Mesenchymal stem cell (in vitro differentiated cells and primary cell): ENCODE measurements at places on chromosomes 16 and 17.

DNA sequence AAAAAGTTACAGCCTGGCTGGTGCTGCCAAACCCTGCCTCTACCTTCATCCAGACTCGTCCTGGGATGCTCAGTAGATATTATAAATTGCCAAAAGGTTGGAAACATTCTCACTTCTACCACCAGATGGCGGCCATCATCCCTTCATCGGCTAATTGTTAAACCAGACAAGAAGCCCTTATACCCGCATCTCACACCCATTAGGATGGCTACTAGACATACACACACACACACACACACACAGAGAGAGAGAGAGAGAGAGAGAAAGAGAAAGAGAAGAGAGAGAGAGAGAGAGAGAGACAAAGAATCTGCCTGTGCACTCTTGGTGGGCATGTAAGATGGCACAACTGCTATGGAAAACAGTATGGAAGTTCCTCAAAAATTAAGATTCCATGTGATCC, 15.0 kb upstream of the SCIMP start:
- DNase-seq, result peak; percentile 86

DNA sequence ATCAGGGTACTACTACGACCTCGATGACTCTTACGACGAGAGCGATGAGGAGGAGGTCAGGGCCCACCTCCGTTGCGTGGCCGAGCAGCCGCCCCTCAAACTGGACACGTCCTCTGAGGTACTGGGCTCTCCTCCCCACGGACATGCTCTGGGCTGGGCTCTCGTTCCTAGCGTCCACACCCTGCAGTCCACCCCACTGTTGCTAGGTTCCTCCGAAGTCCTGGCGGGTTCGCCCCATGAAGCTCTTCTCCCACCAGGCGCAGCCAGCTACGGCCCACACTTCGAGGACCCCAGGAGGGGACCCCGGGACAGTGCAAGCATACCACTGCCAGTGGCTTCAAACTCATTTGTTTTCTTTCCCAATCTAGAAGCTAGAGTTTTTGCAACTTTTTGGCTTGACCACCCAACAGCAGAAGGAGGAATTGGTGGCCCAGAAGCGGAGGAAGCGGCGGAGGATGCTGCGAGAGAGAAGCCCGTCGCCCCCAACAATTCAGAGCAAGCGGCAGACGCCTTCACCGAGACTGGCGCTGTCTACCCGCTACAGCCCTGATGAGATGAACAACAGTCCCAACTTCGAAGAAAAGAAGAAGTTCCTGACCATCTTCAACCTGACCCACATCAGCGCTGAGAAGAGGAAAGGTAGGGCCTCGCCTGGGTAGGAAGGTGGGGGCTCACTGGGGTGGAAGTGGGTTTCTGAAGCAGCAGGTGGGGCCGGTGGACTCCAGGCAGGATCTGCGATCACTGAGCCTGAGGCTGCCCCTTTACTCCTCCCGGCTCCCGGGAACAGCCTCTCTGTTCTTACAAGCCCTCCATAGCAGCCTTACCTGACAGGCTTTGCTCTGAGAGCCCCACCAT, 25.6 kb downstream of the GINS2 start:
- DNase-seq, result no peak

- DNase-seq, result no peak
These were observed 54.5 kb downstream of the NACA2 start for GRCh38 chr17:61536422-61536955.

GRCh38 chr17:81011951-81012350, 20.3 kb downstream of the CHMP6 start:
- no peak for DNase-seq

- peak; percentile 39 for DNase-seq
These were observed 35.9 kb downstream of the CACNA1G start for GRCh38 chr17:50596191-50597037.

GRCh38 chr17:2510559-2510958, 1.1 kb downstream of the METTL16 start:
- DNase-seq, result no peak

DNA sequence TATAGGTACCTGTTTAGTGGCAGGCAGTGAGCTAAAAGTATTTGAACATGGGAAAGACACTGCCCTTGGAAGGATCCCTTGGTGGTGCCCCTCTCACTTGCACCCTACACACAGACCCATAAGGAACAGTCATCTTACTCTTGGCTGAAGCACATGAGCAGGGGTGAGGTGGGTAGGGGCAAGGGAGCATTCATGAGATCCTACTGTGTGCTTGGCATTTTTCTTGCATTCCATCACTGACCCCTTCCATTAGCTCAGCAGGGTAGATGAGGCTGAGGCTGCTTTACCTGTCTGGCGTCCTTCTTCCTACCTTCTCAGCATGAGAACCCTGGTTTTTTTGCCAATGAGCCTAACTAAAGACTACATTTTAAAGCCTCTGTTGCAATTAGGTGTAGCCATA, 48.3 kb downstream of the CCT6B start:
- no peak for DNase-seq

GRCh38 chr17:34763728-34764665, 184.6 kb downstream of the TMEM132E start:
- DNase-seq, result no peak

GRCh38 chr17:46832331-46832821, 13.9 kb upstream of the WNT3 start:
- DNase-seq, result no peak

DNA sequence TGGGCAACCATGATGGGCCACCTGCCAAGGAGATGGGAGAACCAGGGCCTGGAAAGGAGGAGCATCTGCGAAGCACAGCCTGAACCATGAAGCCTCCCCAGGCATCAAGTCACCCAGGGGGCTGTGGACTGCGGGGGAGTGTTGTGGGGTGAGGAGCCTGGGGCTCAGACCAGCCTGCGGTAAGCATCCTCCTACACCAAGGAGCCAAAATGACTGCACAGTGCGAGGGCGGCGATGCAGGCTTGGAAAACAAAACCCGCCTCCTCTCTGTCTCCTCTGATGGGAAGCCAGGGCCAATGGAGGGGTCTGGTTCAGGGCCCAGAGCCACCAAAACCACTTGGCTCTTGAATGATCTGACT, 18.1 kb upstream of the MAF start:
- no peak for DNase-seq

GRCh38 chr17:48382989-48383388, 47.0 kb downstream of the SKAP1 start:
- peak; percentile 43 for DNase-seq
